ENCODE measurements at places on chromosomes 2 and 18.

GRCh38 chr2:197628043-197628500 lies 47.3 kb downstream of the RFTN2 start:
- DNase-seq = no peak

- DNase-seq = no peak
These were observed 14.4 kb downstream of the ADCYAP1 start for GRCh38 chr18:919078-919477.

DNA sequence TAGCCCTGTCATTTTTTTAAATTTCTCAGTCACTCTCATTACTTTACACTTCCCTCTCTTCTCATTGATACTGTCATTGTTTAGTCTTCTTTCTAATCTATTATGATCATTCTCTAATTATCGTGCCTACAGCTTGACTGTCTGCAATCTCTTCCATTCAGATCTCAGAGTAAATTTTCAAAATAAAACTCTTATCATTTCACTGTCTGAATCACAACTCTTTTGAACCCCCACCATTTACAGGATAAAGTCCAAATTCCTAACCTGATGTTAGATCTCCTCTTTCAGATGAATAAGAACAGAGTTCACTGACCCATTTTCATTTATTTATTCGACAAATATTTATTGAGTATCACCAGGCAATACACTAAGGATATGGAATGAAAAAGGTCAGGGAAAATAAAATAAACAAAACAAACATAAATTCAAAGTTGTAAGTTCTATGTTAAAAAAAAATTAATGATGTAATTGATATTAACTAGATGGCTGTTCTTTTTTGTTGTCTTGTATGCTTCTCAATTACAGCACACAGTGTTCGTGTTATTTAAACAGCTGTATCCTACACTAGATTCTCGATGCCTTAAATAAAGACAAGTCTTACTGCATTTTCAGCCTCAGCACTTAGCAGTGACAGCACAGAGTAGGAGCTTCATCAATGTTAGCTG lies 631.0 kb downstream of the IRS1 start:
- DNase-seq = no peak

GRCh38 chr2:11998218-11998617 lies 251.8 kb downstream of the LPIN1 start:
- no peak for DNase-seq

DNA sequence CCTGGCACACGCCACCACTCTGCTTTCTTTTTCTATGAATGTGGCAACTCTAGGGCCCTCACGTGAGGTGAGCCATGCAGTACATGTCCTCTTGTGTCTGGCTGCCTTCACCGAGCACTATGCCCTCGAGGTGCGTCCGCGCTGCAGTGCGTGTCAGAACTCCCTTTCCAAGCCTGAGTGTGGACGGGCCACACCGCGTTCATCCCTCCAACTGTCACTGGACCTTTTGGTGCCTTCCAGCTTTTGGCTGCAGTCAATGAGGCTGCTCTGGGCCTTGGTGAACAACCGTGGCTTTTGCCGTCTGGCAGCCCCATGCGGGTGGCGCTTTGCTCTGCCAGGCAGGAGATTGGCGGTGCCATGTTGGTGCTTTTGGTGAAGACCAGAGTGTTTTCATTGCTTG lies 74.0 kb downstream of the TSHZ1 start:
- no peak for DNase-seq

DNA sequence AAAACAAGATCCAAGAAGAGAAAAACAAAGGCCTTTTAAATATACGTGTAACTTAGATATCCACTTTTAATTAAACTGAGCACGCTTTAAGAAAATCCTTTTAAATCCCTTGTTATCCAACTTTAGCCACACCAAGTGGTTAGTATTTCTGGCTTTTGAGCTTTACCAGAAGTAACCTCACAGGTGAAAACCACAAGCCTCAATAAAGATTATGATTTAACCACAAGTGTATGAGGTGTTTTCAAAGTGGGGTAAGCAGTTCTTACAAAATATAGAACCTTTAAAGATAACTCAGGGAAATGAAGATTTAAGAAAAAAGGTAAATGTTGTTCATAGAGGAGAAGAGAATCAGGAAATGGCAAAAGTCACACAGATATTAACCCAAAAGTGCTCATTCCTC lies 58.4 kb upstream of the CDCA7 start:
- no peak for DNase-seq

DNA sequence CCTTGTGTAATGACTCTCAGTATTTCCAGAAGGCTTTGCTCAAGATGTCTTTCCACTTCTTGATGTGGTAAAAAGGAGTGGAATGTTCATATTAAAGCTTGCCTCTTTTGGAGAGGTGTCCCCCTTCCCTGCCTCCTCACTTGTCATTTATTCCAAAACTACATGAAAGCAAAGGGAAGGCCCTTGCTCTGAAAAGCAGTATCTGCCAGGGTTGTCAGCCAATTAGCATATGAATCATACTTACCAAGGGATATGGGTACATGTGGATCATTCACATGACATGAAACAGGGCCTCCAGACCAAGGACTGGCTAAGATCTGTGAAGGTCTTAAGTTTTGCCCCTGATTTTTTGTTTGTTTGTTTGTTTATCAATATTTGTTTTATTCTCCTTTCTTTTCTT lies 31.3 kb downstream of the ANXA4 start:
- DNase-seq = no peak

DNA sequence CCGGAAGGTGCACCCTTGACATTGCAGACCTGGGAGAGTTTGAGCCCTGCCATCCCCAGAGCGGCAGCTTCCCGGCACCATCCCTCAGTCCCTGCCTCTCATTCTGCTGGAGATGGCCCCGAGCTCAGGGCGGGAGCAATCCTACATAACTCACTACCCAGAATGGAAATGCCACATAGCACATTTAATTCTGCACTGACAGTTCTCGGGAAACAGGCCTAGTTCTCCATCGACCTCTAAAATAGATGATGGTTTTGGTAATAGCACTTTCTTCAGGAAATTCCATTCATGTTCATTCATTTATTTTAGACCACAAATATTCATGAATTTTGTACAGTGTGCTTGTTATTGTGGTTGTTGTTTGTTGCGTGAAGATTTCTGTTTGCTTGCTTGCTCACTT lies 92.9 kb upstream of the SLC14A2 start:
- no peak for DNase-seq

DNA sequence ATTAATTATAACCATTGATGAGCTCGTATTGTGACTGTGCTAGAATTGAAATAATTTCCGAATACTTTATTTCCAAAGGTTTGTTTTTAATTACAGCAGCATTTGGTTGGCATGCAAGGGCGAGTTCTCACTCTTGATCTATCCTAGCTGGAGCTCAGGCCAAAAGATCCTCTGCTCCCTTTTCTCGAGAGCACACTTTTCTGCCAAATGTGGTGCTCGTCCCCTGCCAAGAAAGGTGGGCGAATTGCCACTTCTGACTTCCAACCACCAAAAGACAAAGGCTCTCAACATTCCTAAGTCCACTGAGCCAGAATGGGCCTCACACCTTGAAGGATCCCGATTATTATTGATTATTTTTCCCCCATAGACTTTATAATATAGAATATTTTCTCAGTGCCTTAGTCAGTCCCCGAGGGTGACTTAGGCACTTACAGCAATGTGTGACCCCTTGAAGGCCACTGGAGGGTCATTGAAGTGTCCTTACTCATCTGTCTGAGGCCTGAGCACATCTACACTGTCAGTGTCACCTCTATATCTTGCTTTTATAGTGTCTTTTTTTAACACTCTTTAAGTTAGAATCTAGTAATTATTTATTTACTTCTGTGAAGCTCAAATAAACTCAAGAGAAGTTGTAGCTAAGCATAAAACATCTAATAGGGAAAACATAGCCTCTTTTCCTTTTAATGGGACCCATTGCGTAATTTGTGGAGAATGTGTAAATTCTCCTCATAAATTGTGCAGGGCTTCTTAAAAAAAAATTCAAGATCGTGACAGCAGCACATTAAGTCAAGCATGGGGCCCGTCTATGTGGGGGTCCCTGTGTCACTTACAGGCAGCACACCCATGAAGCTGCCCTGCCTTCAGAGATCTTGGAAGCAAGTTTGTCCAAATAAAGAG lies 98.3 kb downstream of the MEIS1 start:
- DNase-seq = no peak

DNA sequence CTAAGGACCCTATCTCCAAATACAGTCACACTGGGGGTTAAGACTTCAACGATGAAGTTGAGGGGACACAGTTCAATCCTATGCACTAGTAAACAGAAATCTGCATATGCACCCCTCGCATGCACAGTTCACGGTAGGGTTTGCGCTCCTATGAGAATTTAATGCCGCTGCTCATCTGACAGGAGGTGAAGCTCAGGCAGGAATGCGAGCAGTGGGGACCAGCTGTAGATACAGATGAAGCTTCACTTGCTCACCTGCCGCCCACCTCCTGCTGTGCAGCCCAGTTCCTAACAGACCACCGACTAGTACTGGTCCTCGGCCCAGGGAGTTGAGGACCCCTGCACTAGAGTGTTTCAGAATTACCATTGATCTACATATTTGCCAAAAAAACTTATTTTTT lies 40.0 kb upstream of the FAHD2A start:
- DNase-seq = no peak

DNA sequence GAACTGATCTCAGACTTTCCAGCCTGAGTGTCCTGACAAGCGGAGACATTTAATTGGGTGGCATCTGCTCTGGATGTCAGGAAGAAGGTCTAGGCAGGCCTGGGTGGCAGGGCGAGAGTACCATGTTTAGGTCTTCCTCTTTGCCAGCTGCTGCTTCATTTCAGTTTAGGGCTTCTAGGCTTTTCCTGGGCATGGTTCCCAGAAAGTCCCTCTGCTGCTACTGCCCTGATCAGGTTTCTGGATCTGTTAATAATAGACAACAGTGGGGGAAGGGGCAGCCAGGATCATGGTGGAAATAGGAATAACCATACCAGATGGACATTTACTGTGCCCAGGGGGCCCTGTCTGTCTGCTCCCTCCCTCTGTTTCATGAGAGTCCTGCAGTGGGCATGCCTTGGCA lies 2.3 kb upstream of the PLCD4 start:
- no peak for DNase-seq

- peak; percentile 61 for DNase-seq
These were observed 112.5 kb upstream of the SLC38A11 start for GRCh38 chr2:165067643-165068486.

DNA sequence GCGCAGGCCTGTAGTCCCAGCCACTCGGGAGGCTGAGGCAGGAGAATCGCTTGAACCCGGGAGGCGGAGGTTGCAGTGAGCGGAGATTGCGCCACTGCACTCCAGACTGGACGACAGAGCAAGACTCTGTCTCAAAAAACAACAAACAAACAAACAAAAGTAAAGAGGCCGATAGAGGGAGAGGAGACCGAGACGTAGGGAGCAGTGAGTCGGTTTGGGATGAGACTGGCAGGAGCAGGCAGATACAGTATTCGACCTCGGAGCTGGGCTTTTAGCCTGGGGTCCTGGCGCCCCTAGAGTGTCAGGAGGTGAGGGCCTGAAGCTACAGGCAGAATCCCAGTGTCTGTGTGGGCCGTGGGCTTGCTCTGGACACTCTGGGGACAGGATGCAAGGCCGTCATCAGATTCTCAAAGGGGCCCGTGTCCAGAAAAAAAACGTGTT lies 51.2 kb downstream of the SLC4A1AP start:
- no peak for DNase-seq

DNA sequence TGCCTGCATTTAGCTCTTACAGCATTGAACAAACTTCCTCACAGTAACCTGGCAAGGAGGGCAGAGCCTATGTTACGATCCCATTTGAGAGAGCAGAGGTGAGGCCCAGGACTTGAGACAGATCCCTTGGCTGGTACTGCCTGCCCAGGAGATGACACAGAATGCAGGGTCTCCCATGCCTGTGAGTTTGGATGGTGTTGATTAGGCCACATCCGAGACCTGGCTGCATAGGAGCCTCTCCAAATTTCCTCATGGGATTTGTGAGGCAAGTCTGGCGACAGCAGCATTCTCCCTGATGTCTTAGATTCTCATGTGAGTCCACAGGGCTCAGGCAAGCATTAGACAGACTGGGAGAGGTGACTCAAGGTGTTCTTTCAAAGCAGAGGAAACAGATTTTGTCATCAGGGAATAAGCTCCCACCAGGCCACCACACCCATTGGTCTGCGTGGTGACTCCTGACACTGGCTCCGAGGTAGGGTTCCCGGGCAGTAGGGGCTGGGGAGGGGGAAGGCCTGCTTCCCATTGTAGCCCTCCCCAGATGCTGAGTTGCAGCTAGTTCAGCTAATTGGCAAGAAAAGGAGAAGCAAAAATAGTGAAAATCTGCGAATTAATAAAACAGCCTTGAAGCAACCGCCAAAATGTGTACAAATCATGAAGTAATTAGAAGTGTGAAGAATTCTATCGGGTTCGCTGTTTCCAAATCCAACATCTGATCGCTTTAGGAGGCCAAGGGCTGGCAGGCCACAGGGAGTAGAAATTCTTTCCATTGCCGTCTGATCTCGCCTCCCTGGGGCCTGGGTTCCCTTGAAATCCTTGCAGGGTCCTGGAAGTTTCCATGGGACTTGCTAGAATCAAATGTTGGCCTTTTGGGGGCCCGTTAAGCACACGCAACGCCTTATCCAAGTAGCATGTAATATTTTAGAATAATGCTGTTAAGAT lies 68.0 kb downstream of the MAPK4 start:
- DNase-seq = no peak

GRCh38 chr2:37895140-37895539 lies 29.9 kb upstream of the RMDN2 start:
- DNase-seq = no peak

DNA sequence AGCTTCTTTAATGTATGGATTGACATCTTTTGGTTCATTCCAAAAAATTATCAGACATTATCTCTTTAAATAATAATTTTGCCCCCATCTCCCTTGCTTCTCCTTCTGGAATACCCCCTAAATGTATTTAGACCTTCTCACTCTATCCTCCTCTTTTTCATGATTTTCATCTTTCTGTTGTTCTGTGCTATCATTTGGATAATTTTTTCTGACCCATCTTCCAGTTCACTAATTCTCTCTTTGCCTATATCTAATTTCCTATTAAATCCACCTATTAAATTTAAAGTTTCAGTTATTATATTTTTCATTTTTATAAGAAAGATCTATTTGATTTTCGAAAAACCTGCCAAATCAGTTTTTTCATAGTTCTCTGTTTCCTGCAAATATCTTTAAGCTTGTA lies 67.8 kb upstream of the ODC1 start:
- no peak for DNase-seq

DNA sequence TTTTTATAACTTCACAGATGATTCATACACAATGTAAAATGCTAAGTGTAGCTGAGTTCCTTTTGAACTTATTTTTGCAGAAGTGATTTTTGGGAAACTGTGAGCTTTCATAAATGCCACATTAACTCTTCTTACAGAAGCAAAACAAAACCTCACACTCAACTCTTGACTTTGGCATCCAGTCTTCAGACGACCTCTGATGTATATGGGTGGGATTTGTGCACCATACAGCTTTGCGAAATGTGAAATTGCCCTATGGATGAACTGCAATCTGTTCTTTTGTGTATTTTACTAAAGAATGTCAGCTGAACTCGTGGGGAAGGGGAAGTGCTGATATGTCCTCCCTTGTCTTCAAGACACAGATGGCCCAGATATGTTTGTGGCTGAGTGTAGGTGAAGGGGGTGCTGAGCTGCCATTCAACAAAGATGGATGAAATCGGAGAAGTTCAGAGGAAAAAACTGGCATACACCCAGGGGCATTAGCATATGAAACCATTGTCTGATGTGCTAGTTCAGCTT lies 218.3 kb downstream of the PTGR3 start:
- no peak for DNase-seq

GRCh38 chr2:109306190-109306589 lies 177.2 kb downstream of the SH3RF3 start:
- DNase-seq = no peak
